ENCODE measurements at places on chromosomes 1 and 21.

DNA sequence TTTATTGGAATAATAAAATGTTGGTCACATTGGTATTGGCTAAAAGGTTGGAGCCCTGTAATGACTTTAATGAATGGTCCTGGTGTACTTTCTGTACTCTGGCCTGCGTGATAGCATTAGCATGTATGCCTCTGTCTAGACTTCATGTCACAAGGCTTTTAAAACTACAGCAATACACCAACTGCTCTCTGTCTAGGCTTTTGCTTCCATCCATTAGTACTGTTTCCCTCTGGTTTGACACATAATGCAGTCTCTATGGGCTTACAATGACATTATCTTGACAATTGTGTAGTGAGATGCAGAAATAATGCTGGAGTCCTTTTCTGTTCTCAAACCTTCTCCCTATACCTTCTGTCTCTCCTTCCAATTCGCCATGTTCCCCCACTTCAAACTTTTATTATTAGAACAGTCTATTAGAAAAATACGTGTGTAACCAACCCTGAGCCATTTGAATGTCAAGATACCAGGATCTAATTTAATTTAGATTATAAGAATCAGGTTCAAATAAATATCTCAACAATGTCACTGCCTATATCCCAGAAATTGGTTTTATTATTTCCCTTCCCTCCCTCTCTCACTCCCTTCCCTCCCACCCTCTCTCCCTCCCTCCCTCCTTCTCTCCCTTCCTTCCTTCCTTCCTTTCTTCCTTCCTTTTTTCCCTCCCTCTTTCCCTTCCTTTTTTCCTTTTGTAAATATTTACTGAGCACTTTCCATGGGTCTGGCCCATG is 8.8 kb downstream of the C8A start:
- no peak for DNase-seq

GRCh38 chr1:187185389-187185788 is 356.6 kb downstream of the PLA2G4A start:
- no peak for DNase-seq

- DNase-seq: no peak
These were observed 28.9 kb upstream of the RGS1 start for GRCh38 chr1:192546596-192547190.

- no peak for DNase-seq
These were observed 201.5 kb downstream of the S1PR1 start for GRCh38 chr1:101438359-101438758.

- no peak for DNase-seq
These were observed 65.3 kb upstream of the SCYL3 start for GRCh38 chr1:169958987-169959386.

- DNase-seq: no peak
These were observed 233.4 kb downstream of the DSCAM start for GRCh38 chr21:40613546-40614030.

DNA sequence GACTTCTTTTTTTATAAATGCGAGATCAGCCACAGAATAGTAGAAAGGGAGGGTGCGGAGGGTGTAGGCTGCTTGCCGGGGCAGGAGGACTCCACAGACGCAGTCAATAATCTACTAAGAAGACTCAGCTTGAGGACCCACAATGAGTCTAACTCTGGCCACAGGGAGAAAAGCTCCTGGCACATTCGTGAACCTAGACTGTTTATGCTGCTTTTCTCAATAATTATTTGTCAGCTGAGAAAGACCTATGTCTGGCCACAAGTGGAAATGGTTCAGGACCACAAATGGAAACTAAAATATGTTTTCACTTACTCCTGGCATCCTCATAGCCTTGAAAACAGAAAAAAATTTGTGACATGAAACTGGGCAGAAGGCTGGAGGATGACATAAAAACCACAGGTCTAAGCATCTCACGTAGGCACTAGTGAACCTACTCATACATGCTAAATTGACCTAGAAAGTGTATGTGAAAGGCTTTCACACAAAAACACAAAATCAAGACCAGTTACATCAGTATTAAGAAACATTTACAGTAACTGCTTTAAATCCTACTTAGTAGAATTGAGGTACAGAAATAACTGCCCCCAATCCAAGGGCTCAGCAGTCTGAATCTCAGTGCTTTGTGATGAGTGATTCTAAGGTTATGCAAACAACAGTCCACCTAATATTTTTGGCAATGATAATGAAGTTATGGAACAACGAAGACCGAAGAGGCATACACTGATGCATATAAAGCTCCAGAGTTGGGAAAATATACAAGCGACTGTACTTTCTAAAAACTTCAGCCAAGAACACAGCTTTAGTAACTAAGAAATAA is 159.5 kb downstream of the SLC45A1 start:
- no peak for DNase-seq

DNA sequence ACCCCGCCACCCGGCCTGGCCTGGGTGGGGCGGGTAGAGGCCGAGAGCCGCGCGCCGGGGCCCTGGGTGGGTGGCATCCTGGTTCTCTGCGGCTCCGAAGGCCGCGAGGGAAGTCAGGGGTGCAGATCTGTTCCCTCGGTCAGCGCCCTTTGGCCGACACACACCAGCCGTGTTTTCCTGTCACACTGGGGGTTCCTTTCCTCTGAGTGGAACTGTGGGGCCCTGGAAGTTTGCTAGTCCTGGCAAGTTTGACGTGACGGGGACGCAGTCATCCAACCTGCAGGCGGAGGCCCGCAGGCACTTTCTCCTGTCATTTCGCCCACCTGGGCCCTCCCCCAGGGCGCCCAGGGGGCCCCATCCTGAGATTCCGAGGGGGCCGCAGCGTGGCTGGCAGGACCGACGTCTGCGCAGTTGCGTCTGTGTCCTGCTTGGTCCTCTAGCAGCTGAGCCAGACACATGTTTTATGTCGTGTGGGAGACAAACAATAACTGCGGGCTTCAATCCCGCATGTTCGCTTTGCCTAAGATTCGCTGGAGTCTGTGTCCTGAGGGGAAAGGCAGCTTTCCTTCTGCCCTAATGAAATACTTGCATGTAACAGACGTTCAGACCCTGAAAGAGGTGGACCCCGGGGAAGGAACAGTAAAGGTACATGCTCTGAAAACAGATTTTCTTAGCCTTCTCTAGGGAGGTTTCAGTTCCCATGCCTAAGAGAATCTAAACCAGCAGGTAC is 1.5 kb downstream of the FAM163A start:
- no peak for DNase-seq

GRCh38 chr1:17118706-17119075 is 560 bp downstream of the PADI2 start:
- DNase-seq: no peak

- no peak for DNase-seq
These were observed 21.2 kb downstream of the SLC30A10 start for GRCh38 chr1:219906924-219907771.

DNA sequence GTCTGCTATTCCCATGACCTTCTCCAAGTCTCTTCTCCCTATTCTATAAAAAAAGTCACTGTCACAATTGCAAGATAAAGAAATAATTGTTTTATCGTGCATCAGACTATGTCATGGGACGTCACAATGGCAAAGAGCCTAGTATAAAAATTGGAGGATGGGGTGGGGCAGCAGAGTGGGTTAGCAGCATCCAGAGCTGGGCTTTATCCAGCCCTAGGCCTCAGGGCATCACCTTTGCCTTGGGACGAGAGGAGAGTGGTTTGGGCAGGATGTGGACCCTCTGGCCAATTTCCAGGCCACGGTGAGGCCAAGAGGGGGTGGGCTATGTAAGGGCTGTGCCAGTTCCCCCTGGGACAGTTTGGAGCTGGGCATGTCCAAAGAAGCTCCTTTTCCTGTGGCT is 25.7 kb downstream of the WNT4 start:
- DNase-seq: no peak

DNA sequence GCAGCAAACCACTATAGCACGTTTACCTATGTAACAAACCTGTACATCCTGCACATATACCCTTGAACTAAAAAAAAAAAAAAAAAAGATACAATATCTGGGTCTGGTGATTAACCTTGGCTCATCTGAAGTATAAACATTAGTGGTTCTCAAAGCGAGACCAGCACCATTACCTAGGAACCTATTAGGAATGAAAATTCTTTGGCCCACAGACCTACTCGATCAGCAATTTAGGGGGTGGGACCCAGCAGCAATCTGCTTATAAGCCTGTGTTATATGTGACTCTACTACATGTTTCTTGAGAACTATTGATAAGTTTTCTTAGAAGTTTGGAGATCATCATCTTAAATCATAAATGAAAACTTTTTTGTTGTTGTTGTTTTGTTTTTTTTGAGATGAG is 9.7 kb upstream of the SPATA1 start:
- DNase-seq: no peak

DNA sequence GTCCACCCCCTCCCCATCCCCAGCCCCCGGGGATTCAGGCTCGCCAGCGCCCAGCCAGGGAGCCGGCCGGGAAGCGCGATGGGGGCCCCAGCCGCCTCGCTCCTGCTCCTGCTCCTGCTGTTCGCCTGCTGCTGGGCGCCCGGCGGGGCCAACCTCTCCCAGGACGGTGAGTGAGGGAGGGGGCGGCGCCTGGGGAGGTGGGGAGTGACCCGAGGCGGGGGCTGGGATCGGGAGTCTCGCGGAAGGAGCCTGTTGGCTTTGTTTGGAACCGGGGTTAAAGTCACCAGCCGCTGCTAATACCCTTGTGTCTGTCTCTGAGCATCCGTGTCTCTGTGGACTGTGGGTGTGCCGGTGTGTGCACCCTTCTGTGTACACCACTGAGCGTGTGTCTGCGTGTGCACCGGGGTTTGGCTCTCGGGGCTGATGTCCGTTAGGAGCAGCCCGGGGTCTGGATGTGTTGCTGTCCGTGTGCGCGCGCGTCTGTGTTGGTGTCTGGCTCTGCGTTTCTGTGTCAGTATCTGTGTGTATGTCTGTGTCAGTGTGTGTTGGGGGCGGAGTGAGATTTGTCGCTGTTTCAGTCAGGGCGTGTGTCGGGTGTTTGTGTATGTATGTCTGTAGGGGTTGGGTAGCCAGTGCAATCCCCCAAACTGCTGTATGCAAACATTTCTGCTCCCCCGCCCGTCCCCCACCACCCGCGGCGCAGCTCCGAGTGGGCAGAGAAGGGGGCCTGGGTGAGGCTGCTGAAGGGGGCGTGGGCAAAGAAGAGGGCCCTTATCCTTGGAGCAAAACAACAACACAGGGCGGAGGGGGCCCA is 480 bp downstream of the CADM3 start:
- DNase-seq: no peak

GRCh38 chr1:208240662-208241355 is 3.4 kb downstream of the PLXNA2 start:
- no peak for DNase-seq

DNA sequence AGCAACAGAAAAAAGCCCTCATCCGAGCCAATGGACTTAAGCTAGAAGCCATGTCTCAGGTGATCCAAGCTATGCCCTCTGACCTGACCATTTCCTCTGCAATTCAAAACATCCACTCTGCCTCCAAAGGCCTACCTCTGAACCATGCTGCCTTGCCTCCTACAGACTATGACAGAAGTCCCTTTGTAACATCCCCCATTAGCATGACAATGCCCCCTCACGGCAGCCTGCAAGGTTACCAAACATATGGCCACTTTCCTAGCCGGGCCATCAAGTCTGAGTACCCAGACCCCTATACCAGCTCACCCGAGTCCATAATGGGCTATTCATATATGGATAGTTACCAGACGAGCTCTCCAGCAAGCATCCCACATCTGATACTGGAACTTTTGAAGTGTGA is 20.7 kb downstream of the NR5A2 start:
- DNase-seq: no peak

- DNase-seq: no peak
These were observed 2.2 kb downstream of the MAP7D1 start for GRCh38 chr1:36157973-36158826.

DNA sequence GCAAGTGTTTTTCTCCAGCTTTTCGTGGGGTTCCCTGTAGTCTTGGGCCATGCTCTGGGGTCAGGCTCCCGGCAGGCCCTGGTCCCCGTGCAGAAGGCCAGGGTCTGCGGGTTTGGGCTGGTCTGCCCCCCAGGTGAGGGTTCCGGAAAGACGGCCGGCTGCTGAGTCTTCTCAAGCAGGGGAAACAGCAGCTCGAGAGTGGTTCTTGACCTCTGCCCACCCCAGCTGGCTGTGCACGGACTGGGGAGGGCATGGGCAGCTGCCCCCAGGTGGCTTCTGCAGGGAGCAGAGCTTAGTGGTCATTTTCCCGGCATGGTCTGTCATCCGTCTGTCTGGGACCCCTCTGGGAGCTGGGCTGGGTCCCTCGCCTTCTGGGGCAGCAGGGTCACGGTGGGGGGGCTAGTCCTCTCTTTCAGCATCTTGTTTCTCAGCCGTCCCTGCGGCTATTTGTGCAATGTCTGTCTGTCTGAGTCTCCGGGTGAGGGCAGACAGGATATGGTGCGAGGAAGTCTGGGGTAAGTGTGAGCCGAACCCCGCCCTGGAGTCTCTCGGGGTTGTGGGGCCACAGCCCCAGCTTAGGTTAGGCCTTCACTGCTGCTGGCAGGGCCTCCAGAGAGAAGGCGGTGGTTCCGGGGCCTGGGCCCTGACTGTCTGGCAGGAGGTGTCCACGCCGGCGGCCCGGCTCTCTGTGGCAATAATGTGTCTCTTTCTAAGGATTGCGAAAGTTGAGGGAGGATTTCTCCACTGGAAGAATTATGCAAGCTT is 6.1 kb downstream of the SKI start:
- peak; percentile 47 for DNase-seq

- no peak for DNase-seq
These were observed 18.3 kb downstream of the PPT1 start for GRCh38 chr1:40078512-40079333.

DNA sequence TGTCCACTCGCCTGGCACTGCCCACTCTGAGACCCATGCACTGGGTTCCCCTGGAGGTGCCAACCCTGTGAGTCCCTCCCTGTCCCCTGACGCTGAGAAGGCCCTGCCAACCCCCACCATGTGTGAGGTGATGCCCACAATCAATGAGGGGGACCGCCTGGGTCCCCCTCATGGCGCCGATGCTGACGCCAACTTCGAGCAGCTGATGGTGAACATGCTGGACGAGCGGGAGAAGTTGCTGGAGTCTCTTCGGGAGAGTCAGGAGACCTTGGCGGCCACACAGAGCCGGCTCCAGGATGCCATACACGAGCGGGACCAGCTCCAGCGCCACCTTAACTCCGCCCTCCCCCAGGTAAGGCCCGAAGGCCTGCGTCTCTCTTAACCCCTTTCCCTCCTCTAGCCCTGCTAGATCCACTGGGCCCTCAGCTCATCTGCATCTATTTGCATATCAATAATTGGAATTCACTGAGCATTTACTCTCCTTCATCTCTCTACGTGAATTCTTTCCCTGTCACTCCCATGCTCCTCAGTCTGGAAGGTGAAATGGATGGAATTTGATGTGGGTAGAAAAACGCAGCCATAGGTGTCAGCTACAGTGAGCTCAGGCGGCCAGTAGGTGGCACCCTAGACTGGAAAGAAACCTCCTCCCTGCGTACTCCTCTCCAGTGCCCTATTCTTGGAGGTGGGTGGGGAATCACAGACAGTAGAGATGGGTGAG is 12.8 kb downstream of the PPFIA4 start:
- peak; percentile 24 for DNase-seq
